ENCODE measurements at places on chromosomes 7 and 10. TPM values are rescaled to one million over a fixed set of nuclear protein-coding genes. Genes with fewer than 3 reads are reported as not detected.

CREB5 gene
- total RNA-seq = 27.9 TPM

WDFY4 gene
- 0.43 TPM for total RNA-seq

NOD1 gene
- 6.9 TPM for total RNA-seq

ZNF804B gene
- total RNA-seq = not detected

NKX2-3 gene
- 0.24 TPM for total RNA-seq

CYP51A1 gene
- total RNA-seq = 414 TPM

GIMAP4 gene
- total RNA-seq = 1.8 TPM

- H3K27ac ChIP-seq = no peak overlapping the region
- H3K4me1 ChIP-seq = peaks cover 8% of the 10 kb centered on the region
- H3K36me3 ChIP-seq = no peaks in the 10 kb centered on the region
- H3K27me3 ChIP-seq = peaks cover 15% of the 10 kb centered on the region
- DNase-seq = no peak
Measured at GRCh38 chr10:71392791-71393781, 3.6 kb upstream of the CDH23 start.

DNA sequence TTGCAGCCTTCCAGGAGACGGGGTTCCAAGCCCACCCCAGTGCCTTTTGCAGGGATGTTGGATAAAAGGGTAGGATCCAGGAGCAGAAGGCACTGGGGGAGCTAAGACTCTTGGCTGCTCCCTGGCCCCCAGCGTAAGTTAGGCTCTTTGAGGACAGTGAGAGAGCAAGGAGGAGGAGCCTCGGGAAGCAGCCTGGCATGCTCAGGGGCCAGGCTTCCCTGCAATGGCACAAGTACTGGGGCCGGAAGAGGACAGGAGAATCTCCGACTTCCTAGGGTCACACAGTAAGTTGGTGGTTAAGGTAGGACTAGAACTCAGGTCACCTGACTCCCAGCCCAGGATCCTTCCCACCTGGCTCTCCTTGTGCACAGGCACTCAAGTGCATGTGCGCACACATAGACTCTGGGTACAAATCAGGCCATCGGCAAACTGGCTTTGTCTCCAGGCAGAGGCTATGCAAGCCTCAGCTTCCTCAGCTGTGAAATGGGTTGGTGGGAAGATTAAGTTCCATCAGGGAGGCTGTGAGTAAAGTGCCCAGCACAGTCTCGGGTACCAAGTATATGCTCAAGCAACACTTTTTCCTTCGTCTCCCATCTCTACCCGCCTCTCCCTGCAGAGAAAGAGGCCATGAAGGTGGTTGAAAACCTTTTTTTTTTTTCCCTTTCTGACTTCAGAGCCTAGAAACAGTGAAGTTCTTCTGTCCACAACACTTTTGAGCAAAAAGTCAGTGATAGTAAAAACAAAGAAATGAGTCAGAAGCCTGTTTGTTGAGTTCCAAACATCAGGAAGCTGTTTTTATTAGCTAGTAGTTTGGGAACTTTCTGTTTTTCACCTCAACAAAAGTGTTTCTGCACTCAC is 79.1 kb downstream of the NEURL1 start:
- H3K4me3 ChIP-seq = no peak overlapping the region
- no peak overlapping the region for H3K27ac ChIP-seq
- peaks cover 58% of the 10 kb centered on the region for H3K4me1 ChIP-seq
- H3K27me3 ChIP-seq = no peaks in the 10 kb centered on the region
- no peaks in the 10 kb centered on the region for H3K36me3 ChIP-seq

- no peak overlapping the region for H3K27ac ChIP-seq
- H3K27me3 ChIP-seq = no peaks in the 10 kb centered on the region
- H3K4me3 ChIP-seq = no peak overlapping the region
- no peaks in the 10 kb centered on the region for H3K36me3 ChIP-seq
- DNase-seq = no peak
Measured at GRCh38 chr7:16260236-16260728, 161.1 kb downstream of the CRPPA start.

DNA sequence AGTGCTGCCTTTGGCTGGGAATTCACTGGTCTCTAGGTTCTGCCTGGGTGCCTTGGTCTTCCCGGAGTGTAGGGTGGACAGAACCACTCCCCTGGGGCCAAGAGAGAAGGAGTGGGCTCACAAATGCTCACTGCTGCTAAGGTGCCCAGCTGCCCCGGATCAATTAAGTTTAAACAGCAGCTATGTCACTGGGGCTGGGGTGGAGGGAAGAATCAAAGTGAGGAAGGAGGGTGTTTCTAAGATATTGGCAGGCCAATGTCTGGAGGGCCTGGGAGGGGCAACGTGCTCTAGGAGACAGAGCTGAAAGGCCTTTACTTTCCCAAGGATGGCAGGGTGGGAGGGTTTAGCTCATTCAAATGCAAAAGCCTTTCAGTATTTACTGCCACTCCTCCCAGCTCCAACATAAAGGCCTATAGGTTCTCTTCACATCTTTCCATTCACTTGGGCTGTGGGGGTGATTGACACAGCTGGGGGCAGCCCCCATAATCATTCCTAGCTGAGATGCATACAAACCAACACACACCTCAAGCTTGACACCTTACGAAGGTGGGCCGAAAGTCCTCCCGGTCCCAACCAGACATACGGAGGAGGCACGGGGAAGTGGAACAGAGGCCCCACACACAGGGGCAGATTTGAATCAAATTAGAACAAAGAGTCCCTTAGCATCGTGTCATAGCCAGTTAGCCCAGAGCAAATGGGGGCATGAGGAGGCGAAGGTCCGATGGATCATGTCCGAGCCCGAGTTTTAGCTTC is 108.0 kb upstream of the EFCAB10 start:
- no peak overlapping the region for H3K4me3 ChIP-seq
- H3K36me3 ChIP-seq = no peaks in the 10 kb centered on the region
- DNase-seq = no peak
- H3K27me3 ChIP-seq = no peaks in the 10 kb centered on the region

DNA sequence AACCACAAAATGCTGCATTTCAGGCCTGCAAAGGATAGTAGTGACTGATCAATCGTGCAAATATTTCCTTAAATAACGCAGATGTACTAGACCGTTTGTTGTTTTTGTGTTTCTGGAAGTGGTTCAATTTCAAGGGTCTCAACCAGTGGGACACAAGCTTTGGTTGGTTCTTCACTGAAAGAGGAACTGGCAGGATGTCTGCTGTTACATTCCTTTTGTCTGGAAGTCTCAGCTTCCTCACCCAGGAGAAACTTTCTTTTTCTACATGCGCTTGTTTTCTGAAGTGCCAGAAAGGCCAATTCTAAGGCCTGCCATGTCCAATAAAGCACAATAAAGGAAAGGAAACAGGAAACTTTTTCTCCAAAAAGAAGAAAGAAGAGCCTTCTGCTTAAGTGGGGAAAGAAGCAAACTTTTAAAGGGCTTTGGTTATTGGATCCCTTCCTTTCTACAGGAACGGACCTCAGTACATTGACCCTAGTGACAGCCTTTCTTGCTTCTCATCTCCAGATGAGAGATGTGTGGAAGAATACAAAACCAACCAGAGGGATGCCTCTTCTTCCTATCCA is 4.1 kb downstream of the DKK1 start:
- no peak overlapping the region for H3K4me3 ChIP-seq
- H3K36me3 ChIP-seq = no peaks in the 10 kb centered on the region
- DNase-seq = no peak
- H3K4me1 ChIP-seq = peaks cover 9% of the 10 kb centered on the region

DNA sequence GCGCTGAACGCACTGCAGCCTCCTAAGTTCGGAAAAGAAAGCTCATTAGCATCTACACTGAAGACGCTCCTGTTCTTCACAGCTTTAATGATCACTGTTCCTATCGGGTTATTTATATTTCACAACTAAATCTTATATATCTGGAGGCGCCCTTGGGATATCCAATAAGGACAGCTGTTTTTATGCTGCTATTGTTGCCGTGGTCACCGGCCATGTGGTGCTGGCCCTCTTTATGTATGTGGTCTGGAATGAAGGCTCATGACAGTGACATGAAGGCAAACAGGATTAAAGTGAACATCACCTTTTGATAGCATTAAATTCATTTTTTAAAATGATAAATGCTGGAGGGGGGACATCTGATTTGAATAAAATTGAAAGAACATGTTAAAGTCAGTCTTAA is 8.8 kb downstream of the BLVRA start:
- H3K27me3 ChIP-seq = no peaks in the 10 kb centered on the region
- H3K4me1 ChIP-seq = peaks cover 19% of the 10 kb centered on the region
- DNase-seq = no peak
- H3K27ac ChIP-seq = no peak overlapping the region
- H3K4me3 ChIP-seq = no peak overlapping the region

- no peak for DNase-seq
- H3K4me1 ChIP-seq = no peaks in the 10 kb centered on the region
- no peaks in the 10 kb centered on the region for H3K36me3 ChIP-seq
- no peak overlapping the region for H3K4me3 ChIP-seq
- no peak overlapping the region for H3K27ac ChIP-seq
Measured at GRCh38 chr10:121165276-121165675, 314.1 kb downstream of the WDR11 start.

DNA sequence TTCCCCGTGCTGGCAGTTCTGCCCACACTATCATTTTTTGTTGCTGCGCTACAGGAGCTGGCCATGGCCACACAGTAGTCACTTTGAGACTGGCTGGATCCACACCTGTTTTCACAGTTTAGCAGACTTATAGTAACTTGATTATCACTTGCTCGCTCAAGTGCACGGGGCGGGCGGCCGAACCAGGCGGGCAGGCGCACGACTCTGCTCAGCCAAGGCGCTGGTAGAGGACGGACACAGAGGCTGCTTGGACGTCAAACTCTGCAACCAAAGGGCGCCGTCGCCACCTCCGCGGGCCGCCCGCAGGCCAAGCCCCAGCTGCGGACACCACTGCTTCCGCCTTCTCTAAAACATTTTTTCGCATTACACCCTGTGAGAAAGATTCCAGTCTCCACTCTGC is 38.4 kb upstream of the PHYHIPL start:
- no peak overlapping the region for H3K27ac ChIP-seq
- no peak for DNase-seq
- H3K4me1 ChIP-seq = no peaks in the 10 kb centered on the region
- no peaks in the 10 kb centered on the region for H3K36me3 ChIP-seq
- H3K4me3 ChIP-seq = no peak overlapping the region

DNA sequence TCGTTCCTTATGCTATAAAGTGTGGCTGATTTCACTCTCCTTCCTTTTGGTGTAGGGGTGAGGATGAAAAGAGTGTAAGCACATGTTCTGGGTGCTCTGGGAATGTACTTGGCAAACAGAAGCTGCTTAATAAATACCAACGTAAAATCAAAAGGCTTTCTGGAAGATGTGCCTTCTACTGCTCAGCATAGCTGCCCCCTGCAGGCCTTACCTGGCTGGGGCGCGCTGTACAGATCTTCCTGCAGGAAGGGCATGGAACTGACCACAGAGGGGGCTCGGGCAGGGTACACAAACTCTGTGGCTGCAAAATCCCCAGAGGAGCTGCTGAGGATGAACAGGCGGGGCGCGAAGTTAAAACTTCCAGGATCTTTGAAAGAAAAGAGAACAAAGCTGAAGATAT is 169.4 kb downstream of the SVIL start:
- no peaks in the 10 kb centered on the region for H3K27me3 ChIP-seq
- no peaks in the 10 kb centered on the region for H3K4me1 ChIP-seq
- no peak for DNase-seq
- H3K4me3 ChIP-seq = no peak overlapping the region
- peaks cover 4% of the 10 kb centered on the region for H3K36me3 ChIP-seq

DNA sequence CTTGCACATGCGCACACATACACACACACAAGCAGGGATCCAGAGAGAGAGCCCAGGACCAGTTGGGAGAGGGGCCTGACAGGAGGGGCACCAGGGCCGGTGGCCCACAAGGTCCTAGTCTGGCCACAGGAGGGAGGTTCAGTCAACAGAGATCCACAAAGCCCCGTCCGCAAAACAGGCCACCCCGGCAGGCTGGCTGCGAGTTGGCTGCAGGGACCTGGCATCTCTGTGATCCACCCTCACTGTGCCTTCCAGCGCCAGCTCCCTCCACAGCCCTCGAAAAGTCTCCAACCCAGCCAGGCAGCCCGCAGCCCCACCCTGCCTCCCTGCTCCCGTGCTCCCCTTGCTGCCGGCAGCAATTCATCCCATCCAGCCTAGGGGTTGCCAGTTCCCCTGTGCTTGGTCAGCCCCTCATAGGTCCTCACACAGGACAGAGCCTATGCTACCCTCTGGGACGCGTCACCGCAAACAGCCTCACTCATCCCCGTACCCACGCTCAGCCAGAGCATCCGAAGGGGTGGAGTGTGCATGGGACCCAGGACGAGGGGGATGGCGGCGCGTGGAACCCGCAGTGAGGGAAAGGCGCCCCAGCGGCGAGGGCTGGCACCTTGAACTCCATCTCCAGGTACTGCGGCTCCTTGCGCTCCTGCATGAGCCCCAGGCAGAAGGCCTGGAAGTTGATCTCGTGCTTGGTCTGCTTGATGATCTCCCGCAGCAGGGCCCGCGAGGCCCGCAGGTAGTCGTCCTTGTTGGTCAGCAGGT is 7.5 kb downstream of the INTS1 start:
- no peaks in the 10 kb centered on the region for H3K27me3 ChIP-seq
- H3K4me1 ChIP-seq = no peaks in the 10 kb centered on the region
- no peak overlapping the region for H3K27ac ChIP-seq
- DNase-seq = no peak

GRCh38 chr10:132436861-132437410 is 39.9 kb downstream of the PWWP2B start:
- no peak overlapping the region for H3K4me3 ChIP-seq
- H3K4me1 ChIP-seq = no peaks in the 10 kb centered on the region
- H3K36me3 ChIP-seq = no peaks in the 10 kb centered on the region
- no peaks in the 10 kb centered on the region for H3K27me3 ChIP-seq
- no peak for DNase-seq

GRCh38 chr7:70776627-70777101 is 355.3 kb upstream of the GALNT17 start:
- H3K27me3 ChIP-seq = no peaks in the 10 kb centered on the region
- DNase-seq = no peak
- H3K4me1 ChIP-seq = no peaks in the 10 kb centered on the region
- H3K36me3 ChIP-seq = no peaks in the 10 kb centered on the region

GRCh38 chr10:61918140-61918539 is 16.6 kb downstream of the ARID5B start:
- DNase-seq = no peak
- no peak overlapping the region for H3K4me3 ChIP-seq
- H3K27ac ChIP-seq = no peak overlapping the region
- peaks cover 6% of the 10 kb centered on the region for H3K36me3 ChIP-seq
- H3K27me3 ChIP-seq = no peaks in the 10 kb centered on the region
- peaks cover 1% of the 10 kb centered on the region for H3K4me1 ChIP-seq
